Bronchial epithelial cell (primary cell): ENCODE measurements at places on chromosomes 1 and 21. TPM values are rescaled to one million over a fixed set of nuclear protein-coding genes. Genes with fewer than 3 reads are reported as not detected.

DNA sequence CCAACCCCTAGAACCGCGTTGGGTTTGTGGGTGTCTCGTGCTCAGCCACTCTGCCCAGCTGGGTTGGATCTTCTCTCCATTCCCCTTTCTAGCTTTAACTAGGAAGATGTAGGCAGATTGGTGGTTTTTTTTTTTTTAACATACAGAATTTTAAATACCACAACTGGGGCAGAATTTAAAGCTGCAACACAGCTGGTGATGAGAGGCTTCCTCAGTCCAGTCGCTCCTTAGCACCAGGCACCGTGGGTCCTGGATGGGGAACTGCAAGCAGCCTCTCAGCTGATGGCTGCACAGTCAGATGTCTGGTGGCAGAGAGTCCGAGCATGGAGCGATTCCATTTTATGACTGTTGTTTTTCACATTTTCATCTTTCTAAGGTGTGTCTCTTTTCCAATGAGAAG lies 18.7 kb downstream of the TFF3 start:
- no peak for DNase-seq

- peak; percentile 51 for DNase-seq
Measured at GRCh38 chr1:37875833-37876232, 16.4 kb upstream of the MTF1 start.

Gene PLA2G2F
- not detected in 2 replicates for total RNA-seq

- DNase-seq: no peak
Measured at GRCh38 chr1:95380909-95381308, 146.9 kb downstream of the RWDD3 start.

- DNase-seq: no peak
Measured at GRCh38 chr21:38092051-38092450, 164.7 kb upstream of the KCNJ15 start.

Gene PDZK1
- under 0.01 and 0.26 TPM in 2 replicates for total RNA-seq

DNA sequence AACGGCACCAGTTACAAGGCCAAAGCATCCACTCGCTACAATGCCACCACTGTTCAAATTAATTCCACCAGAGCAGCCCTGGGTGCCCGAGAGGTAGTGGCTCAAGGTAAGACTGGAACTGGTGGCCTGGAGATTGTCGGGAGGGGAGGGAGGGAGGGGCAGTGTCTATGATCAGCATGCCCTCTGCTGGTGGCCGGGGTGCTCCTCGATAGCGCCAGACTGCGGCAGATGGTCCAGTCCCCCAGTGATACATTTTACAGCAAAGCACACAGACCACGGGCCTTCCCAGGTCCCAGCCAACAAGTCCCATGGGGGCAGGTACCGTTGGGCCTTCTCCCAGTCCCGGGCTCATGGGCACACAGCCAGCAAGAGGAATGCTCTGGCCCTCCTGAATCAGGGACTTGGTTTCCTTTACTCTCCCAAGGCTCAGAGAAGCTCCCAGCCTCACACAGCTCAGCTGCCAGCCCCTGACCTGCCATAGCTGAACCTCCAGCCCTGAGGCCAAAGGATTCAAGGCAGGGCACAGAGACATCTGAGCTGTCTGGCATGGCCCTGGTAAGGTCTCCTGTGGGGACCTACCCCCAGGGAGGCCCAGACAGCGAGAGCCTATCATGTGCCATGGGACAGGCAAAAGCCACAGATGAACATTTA lies 15.3 kb downstream of the ACOT7 start:
- DNase-seq: no peak

Gene HDAC1
- 83.7 and 95.8 TPM in 2 replicates for total RNA-seq

DNA sequence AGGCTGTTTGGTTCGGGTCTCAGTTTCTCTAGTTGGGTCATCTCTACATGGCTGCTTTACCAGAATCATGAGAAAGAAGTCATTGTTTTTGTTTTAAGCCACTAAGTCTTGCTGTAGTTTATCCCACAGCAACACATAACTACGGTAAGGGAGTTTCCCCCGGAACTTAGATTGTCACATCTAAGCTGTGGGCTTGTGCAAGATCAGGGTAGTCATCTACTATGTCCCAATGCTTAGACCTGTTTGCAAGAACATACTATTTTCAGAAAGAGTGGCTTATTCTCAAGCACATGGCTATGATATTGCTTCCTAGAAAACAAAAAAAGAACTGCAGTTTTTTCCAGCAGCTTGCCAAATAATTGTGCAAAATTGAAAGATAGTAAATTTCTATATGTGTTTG lies 18.0 kb upstream of the OLIG2 start:
- DNase-seq: peak; percentile 13

Gene ZZZ3
- 64.3 and 69.2 TPM in 2 replicates for total RNA-seq

GRCh38 chr1:38253314-38253713 lies 206.7 kb upstream of the POU3F1 start:
- DNase-seq: no peak

DNA sequence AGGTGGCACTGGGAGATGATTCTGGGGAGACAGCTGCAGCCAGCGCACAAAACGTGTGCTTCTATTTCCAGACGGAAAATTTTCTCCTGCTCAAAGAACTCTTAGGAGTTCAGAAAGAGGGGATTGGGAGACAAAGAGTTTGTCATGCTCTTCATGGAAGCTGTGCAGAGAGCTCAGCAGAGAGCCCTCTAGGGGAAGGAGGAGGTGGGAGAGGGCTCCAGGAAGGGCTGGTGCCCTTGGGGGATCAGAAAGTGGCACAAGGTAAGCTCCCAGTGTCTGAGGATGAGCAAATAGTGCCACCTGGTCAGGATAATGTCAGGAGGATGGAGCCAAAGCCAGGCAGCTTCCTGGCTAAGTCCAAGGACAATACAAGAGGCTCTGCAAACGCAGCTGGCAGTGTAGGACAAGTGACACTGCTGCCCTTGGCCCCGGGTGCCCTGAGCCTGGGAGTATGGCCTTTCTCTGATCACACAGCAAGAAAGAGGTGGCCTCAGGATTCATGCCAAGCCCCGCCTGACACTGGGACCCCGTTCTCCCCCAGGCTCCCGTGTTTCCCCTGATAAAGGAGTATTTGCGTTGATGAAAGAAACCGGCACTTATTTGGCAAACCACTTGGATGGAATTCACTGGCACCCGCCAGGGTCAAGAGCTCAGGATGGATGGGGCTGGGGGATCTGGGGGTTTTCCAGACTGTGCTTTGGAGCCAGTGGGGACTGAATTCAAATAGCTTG lies 254.0 kb downstream of the PTPRU start:
- DNase-seq: no peak

DNA sequence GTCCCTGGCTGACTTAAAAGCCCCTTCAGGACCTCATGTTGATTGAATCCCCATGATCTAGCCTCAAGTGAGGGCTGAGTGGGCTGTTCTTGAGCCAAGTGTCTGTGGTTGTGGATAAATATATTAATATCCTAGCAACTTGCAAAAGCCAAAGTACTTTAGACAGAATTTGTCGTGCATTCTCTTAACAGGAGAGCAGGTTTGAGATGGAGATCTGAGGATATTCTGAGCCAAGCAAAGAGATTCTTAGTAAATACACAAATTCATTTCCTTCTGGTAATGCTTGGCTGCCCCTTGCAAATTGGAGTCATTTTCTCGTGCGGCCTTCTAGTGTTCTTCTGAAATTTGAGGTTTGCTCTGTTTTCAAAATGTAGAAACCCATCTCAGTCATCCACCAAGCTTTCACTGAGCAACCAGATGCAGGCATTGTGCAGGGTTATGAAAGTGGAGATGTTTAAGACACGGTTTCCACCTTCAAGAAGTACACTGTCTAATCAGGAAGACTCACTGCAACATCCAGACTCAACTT lies 242.1 kb upstream of the JUN start:
- DNase-seq: no peak

DNA sequence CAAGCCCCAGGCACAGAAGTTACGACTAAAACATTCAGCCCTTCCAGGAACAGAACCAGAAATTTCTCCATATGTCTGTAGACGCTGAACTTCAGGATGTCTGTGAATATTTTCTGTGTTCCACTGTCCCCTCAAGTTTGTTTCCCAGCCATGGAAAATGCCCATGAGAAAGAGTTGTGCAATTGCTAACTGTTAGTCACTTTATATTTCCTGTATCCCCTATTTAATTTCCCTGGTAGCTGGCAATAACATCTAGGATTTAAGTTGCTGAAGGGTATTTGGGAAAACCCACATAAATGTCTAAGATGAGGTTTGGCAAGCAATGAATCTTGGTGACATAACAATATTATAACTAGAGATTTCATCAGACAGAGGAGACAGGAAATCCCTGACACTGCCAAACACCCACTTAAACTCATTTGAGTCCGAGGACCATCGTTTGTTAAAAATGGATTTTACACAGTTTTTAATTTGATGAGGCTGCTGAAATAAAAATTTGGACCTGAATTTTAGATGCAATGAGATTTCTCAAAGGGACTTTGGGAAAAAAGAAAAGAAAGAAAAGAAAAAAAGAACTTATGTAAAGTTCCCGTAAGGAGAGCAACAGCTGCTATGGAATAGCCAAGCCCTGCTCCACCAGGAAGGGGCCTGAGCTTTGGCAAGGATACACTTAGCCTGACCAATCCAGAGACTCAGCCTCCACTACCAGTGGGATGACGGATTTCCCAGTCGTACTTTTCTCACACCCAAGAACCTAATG lies 21.8 kb upstream of the ERRFI1 start:
- DNase-seq: peak; percentile 96

DNA sequence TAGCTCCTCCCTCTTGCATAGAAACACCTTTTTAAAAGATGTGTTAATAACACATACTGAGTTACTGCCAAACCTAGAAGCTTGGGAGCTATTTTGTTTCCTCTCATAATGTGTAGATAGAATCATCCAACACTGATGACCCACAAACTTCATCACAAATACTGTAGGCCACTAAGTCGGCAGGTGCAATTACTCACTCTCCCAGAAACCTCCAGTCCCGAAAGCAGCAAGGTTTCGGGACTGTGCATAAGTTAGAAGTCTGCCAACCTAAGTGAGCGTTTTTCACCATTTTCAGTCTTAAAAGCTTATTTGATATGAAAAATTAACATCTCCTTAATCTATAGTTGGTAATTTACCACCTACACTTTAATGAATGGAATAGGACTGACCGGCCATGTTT lies 32.0 kb downstream of the C1orf198 start:
- no peak for DNase-seq

GRCh38 chr1:74429580-74429979 lies 82.8 kb downstream of the LRRC53 start:
- no peak for DNase-seq

GRCh38 chr1:245810181-245810769 lies 655.5 kb downstream of the KIF26B start:
- peak; percentile 7 for DNase-seq

DNA sequence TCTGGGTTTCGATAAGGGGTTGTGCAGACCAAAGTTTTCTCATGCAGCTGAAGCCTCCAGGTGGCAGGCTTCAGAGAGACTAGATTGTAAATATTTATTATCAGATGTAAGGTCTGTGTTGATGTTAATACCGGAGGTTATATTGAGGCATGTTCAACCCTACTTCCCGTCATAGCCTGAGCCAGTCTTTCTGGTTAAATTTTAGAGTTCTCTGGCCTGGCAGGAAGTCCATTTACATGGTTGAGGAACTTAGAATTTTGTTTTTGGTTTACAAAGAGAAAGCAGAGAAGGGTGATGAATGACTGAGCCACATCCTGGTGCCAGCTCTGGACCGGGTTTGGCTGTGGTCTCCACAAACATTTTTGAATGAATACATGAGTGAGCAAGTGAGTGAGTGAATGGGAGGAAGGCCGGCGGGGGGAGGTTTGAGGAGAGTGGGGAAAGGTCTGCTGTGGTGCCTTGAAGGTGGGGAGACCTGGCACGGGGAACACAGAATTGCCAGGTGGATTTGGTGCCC lies 218.5 kb downstream of the DISC1 start:
- DNase-seq: peak; percentile 17

DNA sequence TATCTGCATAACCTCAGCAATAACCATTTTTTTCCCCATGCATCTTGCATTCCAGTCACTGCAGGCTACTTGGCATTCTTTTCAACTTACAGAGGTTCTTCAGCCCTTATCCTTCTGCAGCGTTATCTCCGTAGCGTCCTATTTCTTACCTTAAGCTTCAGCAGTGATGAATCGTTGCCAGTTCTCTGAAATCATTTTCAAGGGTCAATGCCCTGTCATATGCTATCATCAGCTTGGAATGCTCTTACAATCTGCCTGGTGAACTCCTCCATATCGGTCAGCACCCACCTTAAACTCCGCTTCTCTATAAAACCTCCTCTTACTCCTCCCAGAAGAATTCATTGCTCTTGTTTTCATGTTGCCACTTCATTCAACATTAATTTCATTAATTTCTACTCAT lies 105.1 kb upstream of the DPH5 start:
- DNase-seq: peak; percentile 45

Gene PLA2G2C
- total RNA-seq: not detected in 2 replicates

Gene CD84
- not detected in 2 replicates for total RNA-seq

Gene KRTAP19-1
- total RNA-seq: not detected in 2 replicates

DNA sequence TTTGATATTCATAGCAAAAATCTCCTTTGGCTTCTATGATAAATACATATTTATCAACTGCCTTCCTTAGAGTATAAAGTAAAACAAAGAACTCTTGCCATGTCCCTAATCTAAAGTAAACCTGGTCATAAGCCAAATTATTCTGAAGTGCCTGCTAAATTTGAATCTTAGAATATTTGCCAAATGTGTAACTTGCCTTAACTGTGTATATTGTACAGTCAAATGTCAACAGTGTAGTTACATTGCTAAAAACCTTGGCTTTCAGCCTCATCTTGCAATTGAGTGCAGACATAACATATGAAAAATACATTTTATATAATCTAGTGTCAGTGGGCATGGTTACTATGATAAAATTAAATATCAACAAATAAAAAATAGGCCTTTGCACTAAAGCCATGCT lies 583.4 kb upstream of the ADAMTS5 start:
- DNase-seq: no peak

Gene EXO5
- 5.5 and 6.3 TPM in 2 replicates for total RNA-seq

Gene NHLH1
- not detected in 2 replicates for total RNA-seq

GRCh38 chr21:45102391-45102932 lies 28.1 kb downstream of the ADARB1 start:
- peak; percentile 88 for DNase-seq

DNA sequence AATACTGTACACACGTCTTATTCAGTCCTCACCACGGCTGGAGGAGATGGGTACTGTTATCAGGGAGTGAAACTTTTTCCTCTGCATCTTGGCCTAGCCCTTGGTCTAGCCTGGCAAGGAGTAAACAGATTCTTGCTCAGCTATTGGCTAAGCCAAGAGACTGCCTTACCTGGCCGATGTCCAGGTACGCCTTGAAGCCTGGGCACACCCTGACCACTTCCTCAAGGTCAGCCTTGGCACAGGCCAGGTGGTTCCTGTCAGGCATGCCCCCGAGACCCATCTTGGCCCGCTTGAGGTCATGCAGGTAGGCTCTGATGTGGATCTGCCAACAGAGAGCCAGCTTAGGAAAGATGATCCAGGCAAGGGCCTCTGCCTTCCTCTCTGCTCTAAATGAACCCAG lies 17.8 kb upstream of the PARS2 start:
- no peak for DNase-seq

Gene ARID4B
- 11.8 and 37.9 TPM in 2 replicates for total RNA-seq

Gene NCDN
- total RNA-seq: 8.7 and 10.0 TPM in 2 replicates

DNA sequence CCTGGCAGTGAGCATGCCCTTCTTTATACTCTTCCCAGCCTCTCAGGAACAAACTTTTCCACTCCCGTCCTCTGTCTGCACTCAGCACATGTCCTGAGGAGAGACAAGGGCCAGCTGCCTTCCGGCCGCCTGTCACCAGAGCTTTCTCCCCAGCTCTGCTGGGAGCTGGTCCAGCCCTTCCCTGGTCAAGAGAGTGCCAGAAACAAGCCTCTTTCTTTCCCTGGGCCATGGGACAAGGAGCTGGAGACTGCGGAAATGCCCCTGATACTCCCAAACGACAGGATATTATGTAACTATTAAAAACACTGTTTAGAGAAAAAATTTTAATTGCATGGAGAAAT lies 10.4 kb downstream of the LAMB3 start:
- DNase-seq: no peak

Gene NTNG1
- 2.4 and 5.4 TPM in 2 replicates for total RNA-seq
